Renal cortical epithelial cell (primary cell): ENCODE measurements at places on chromosomes 16 and 17.

DNA sequence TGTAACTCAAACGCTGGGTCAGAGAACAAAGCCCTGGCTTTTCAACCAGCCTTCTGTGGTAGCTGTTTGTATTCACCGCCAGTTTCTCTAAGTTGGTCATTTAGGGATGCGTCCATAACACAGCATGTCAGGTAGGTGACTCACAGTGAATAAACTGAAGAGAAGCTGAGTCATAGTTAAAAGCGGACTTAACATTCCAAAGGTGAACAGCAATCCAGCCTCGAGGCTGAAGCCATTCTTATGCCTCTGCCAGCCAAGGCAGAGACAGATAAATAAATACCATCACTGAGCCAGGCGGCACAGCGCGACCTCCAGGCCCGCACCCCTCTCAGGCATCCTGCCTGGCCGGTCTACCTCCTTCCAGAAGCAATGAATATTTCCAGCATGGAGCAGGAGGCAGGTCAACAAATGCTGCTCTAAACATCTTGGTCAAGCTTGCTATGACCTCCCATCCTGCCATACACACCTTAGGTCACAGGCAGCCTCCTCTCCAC, 12.4 kb upstream of the CACNG4 start:
- peak; percentile 98 for DNase-seq

DNA sequence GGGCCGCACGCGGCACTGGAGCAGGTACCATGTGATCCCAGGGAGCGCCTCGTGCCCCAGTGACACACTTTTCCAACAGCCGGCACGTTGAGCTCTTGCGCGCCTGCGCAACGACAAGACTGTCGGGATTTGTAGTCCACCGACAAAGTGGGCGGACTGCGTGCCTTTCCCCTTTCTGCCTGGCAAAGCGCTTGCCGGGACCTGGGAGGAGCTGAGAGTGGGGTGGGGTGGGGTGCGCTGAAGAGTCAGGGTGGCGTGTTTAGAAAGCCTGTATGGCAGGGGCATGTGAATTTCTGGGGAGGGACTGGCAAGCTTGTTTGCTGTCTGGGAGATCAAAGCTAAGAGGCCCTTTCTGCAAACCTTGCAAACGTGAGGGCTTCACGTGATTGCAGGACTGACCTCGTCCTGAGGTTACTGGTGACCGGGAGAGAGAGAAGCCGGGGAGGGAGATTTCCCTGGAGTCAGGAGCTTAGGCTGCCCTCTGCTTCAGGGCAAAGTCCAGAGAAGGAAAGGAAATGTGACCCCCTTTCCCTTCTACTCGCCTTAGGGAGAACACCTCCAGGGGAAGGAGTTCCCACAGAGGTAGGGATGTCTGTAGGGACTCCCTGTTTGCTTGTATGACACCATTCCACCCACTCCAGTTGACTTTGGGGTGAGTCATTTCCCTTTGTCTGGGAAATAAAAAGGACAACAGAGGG, 429 bp upstream of the NR1D1 start:
- DNase-seq, result peak; percentile 96

DNA sequence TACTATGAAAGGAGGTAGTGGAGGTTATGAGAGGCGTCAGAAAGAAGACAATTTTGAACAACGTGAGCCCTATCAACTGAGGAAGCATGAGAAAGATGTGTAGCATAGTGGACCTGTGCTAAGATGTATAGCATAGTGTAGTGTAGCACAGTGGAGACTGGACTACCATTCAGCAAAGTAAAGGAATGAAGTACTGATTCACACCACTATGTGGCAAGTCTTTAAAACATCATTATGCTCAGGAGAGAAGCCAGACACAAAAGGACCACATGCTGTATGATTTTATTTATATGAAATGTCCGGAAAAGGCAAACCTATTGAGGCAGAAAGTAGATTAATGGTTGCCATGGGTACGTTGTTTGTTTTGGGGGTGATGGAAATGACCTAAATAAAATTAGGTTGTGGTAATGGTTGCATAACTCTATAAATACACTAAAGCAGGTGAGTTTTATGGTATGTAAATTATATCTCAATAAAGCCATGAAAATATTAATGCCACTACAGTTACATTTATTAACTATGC, 20.4 kb upstream of the XYLT1 start:
- DNase-seq, result no peak

DNA sequence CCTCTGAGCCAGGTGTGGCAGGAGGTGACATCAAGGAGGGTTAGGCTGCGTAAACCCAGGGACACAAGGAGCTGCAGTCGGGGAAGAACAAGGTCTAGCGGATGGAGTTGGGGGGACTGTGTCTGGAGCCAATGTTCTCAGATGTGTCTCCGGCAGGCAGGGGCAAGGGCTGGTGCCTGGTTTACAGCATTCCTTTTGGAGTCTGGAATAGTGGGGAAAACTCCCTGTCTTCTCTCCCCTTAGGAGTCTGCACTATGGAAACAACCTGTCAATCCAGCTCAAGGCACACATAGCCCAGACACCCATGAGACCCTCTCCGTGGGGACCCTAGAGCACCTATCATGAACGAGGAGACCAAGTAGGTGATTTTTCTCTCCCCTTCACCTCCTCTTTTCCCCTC, 27.5 kb downstream of the NLRC5 start:
- DNase-seq, result no peak

- DNase-seq, result no peak
Observed at GRCh38 chr16:72098936-72099335, 5.3 kb downstream of the DHX38 start.

- DNase-seq, result no peak
Observed at GRCh38 chr16:22123759-22124490, 31.6 kb downstream of the VWA3A start.

- DNase-seq, result no peak
Observed at GRCh38 chr16:617855-618254, 12.9 kb upstream of the WFIKKN1 start.

GRCh38 chr17:75516619-75517296, 430 bp downstream of the TSEN54 start:
- no peak for DNase-seq

DNA sequence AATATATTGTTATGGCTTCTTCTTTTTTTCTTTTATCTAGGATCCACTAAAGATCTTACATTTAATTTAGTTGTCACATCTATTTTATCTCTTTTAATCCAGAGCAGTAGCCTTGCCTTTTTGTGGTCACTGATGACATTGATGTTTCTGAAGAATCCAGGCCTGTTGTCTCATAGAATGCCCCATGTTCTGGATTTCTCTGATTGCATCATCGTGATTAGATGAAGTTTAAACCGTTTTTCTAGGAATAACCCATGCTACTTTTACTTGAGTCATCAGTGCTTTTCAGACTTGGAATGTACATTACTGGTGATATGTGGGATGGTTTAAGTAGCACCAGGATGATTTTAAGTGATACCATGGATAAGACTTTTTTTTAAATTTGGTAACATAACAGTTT, 106.4 kb upstream of the CES5A start:
- no peak for DNase-seq

DNA sequence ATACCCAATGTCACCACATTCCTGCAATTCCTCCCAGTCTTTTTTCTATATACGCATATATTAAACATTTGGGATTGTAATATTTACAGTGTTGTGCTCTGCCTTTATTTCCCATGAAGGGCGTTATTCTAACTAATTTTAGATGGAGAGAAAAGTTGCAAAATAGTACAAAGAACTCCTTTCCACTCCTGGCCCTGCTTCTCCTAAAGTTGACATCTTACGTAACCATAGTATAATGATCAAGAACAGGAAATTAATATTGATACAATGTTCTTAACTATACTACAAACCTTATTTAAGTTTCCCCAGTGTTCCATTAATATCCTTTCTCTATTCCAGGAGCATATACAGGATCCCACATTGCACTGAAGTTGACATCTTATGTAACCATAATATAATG, 46.3 kb downstream of the TK2 start:
- DNase-seq, result no peak

DNA sequence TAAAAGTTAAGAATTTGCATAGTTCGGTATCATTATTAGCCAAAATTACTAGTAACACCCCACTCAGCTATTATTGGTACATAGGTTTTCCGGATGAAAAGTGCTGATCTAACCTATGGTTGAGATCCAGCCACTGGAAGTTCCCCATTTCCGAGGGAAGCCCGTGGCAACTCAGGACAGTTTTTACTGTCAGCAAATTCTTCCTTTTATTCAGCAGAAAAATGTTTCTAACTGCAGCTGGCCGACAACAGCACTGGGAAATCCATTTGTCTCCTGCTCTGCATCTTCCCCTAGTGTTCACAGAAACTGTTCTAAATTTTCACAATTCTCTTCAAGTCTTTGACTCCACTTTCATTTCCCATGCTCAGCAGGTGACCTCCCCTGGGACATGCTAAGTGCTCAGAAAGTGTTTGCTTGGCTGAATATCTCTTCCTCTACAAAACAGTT, 15.5 kb upstream of the MMD start:
- DNase-seq, result no peak

- no peak for DNase-seq
Observed at GRCh38 chr16:66064801-66065530, 301.5 kb upstream of the CDH5 start.
